Naive thymus-derived CD8-positive, alpha-beta T cell (primary cell): ENCODE measurements at places on chromosomes 7 and 10. TPM values are rescaled to one million over a fixed set of nuclear protein-coding genes. Genes with fewer than 3 reads are reported as not detected.

The PSD gene
- polyA plus RNA-seq = 5.3 TPM

- DNase-seq = no peak
Measured at GRCh38 chr10:89279421-89279869, 22.4 kb upstream of the IFIT2 start.

DNA sequence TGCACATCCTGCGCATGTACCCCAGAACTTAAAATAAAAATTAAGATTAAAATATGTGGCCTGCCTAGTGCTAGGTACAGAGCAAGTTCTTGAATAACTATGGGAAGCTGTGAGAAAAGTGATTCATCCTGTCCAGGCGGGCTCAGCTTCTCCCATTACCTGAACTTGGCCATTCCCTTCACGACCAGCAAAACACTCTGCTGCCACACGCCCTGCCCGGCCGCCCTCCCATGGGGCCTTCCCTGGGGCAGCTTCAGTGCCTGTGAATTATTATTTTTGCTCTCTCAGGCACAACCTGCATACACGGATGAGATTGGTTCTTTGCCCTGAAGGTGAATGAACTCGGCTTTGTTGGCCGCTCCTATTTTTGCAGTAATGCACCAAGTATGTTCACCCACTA lies 209.2 kb upstream of the SHH start:
- DNase-seq = no peak

DNA sequence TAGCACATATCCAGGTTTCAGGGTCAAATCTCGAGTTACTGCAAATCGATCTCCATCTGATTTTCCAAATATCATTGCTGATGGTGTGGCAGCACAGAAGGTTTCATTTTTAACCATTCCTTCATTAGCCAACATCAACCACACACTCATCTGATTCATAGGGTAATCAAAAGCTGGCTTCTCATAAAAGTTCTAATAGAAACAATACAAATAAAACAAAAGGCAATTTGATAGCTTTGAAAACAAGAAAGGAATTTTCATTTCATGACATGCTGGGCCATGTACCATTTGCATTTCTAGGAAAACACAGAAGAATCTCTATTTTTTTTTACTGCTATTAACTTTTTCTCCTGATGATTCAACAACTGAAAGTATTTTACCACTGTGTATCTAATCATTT lies 147.7 kb upstream of the SLC26A5 start:
- no peak for DNase-seq

DNA sequence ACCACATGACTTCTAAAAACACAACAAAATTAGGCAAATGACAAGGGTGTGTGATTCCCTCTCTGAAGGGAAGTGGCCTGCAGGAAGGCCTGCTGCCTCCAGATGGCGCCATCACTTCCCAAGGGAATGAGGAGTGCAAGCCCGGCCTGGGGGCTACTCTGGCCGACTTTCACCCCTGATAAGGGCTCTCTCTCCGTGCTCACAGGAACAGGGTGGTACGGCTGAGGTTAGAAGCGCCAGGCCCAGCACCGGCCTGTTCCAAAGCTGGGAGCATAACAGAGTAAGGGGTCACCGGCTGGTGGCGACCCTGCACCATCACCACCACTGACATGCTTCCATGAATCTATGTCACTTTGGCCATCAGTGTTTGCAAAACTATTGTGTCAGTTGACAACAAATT lies 13.1 kb downstream of the RBP3 start:
- no peak for DNase-seq

GRCh38 chr7:127446842-127447241 lies 54.3 kb upstream of the ZNF800 start:
- no peak for DNase-seq

DNA sequence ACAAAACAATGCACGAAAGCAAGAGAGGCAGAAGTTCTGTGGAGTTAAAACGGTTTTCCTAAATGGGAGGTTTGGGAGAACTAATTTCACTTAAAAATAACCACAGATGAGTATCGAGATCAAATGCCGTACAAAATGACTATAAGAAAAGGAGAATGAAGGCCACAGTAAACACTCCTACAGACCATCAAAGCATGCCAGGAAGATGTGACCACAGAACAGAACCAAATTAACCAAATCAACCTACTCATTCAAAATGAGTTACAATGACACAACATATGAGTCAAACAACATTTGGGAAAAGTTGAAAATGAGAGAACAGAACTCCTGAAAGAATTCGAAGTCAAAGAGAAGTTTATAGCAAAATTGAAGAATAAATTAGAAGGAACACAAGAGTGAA lies 24.3 kb upstream of the DOCK1 start:
- no peak for DNase-seq

DNA sequence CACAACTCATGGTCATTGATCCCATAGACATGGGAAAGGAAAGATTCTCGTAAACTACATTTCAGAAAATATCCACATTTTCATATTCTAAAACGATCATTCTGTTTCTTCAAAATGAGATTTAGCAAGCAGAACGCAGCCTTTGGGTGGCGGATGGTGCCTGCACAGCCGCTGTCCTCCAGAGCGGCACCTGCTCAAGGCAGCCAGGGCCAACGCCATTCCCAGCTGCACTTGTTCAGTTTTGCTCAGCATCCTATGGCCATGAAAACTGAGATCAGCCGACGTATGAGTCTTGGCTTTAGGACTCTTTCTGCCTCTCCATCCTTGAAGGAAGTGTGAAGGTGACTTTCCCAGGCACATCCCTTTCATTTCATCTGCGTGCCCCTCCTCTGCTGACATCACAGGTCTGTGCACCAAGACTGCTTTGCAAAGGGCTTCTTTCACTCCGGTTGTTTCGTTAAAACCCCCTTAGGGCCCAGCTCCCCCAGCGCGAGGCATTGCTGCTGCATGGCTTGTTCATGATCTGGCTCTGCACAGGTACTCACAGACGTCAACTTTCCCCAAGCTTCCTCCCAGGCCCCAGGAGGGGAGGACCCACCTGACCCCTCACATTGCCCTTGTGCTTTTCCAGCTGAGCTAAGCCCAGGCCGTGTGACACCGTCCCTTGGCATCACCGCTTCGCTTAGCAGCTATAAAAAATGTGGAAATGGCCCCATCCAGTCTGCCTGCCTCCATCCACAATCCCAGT lies 37.2 kb downstream of the TCERG1L start:
- DNase-seq = no peak

- DNase-seq = no peak
Measured at GRCh38 chr10:5514226-5514850, 10.4 kb upstream of the CALML3 start.

DNA sequence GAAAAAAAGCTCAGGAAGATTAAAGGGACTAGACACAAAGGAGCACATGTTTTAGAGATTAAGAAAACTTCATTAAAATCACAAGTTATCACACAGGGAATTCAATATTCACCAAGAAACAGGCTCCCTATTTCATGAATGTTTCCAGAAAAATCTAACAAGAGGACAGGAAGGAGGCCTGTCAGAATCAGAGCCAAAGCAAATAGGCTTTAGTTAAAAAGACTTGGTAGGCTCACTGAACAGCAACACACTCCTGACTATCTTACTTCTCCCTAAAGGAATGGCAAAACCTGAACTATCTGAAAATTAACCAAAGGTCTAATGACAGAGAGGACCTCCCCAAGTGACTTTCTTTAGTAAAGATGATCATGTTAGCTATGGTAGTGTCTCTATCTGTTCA lies 188.3 kb upstream of the MEOX2 start:
- DNase-seq = no peak

DNA sequence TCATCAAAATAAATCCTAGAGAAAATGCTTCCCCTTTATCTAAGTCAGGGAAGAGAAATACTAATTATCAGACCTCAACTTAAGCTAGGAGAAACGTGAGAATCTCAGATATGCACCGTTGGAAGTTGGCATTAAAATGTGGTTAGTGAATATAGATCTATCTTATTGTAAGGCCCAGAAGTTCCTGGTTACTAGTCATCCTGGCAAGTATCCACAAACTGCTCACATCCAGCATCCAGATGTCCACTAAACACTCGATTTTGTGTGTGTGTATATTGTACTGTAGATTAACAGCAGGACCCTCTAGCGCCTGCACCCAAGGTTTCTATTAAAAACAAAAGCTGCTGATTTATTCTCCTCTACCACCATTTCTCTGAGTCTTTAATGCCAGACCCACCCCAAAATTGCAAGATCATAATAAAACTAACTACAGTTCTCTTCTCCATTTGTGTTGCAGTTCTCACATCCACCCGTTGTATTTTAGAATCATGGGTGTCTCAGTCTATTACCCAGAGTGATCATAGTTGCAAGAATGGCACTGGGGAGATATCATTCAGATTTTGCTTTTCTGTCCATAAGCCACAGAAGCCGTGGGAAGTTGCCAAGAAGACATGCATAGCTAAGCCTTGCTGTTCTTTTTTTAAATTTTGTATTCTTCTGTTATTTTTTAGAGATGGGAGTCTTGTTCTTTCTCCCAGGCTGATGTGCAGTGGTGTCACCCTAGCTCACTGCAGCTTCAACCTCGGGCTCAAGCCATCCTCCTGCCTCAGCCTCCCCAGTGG lies 165.4 kb downstream of the KIAA1217 start:
- DNase-seq = no peak

GRCh38 chr10:77028042-77028441 lies 609.6 kb downstream of the KCNMA1 start:
- no peak for DNase-seq

- no peak for DNase-seq
Measured at GRCh38 chr10:132644527-132645246, 107.1 kb downstream of the INPP5A start.

DNA sequence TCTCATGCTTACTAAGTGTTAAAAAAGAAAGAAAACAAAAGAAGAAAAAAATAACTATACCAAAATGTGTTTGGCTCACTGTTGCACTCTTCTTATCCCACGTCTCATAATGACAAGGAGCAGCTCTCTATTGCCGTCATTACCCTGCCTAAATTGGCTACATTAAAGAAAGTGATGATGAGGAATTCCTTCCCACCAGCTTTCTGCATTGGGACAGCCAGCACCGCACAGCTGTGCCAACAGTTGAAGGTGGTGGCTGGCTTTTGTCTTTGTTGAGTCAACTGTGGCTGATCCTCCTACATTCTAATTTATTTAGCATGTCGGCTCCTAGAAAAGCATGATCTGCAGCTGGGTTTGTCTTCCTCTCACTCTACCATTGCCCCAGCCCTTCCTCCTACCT lies 751.8 kb downstream of the KCNMA1 start:
- DNase-seq = no peak
